NCI-H510A (cell line): ENCODE measurements at places on chromosomes 3 and 15.

GRCh38 chr3:78894787-78895186 lies 873.0 kb downstream of the ROBO1 start:
- DNase-seq, result no peak

GRCh38 chr15:78363381-78363734 lies 23.2 kb downstream of the CRABP1 start:
- no peak for DNase-seq

GRCh38 chr3:167626490-167626889 lies 27.3 kb downstream of the WDR49 start:
- DNase-seq, result no peak

GRCh38 chr3:12486916-12487315 lies 2.6 kb downstream of the TSEN2 start:
- no peak for DNase-seq

- no peak for DNase-seq
These were observed 40.9 kb upstream of the FBXL22 start for GRCh38 chr15:63556246-63556645.

DNA sequence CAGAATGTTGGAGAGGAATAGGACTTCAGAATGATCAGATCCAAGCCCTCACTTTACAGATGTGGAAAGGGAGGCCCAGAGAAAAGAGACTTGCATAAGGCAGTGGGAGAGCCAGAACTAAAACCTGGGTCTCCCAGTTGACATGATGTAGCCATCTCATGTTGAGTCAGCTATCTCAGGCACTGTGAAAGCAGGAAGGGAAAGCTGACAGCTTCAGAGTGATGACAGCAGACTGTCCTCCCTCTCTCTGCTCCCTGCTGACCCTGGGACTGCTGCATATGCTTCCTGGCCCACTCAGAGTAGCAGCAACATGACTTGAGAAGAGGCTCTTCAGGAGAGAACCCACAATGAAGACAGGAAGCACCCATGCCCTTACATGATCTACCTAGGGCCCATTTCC lies 14.7 kb downstream of the FHIT start:
- no peak for DNase-seq

DNA sequence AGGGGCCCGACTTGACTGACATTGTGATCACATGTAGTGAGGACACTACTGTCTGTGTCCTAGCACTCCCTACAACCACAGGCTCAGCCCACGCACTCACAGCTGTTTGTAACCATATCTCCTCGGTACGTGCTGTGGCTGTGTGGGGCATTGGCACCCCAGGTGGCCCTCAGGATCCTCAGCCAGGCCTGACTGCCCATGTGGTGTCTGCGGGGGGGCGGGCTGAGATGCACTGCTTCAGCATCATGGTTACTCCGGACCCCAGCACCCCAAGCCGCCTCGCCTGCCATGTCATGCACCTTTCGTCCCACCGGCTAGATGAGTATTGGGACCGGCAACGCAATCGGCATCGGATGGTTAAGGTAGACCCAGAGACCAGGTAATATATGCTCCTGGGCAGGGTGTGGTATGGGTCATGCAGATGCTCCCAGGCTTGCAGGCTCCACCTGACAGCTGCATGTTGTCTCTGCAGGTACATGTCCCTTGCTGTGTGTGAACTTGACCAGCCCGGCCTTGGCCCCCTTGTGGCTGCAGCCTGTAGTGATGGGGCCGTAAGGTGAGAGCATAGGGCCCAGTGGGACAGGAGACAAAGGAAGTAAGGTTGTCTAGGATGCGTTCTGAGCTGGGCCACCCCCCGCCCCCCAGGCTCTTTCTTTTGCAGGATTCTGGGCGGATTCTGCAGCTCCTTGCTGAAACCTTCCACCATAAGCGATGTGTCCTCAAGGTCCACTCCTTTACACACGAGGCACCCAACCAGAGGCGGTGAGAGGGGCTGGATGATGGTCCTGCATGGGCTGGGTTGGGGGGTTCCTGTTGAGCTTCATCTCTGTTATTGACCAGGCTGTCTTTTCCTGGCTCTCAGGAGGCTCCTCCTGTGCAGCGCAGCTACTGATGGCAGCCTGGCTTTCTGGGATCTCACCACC lies 4.4 kb downstream of the DALRD3 start:
- no peak for DNase-seq

GRCh38 chr3:161560008-161560637 lies 63.5 kb downstream of the OTOL1 start:
- DNase-seq, result peak; percentile 1

DNA sequence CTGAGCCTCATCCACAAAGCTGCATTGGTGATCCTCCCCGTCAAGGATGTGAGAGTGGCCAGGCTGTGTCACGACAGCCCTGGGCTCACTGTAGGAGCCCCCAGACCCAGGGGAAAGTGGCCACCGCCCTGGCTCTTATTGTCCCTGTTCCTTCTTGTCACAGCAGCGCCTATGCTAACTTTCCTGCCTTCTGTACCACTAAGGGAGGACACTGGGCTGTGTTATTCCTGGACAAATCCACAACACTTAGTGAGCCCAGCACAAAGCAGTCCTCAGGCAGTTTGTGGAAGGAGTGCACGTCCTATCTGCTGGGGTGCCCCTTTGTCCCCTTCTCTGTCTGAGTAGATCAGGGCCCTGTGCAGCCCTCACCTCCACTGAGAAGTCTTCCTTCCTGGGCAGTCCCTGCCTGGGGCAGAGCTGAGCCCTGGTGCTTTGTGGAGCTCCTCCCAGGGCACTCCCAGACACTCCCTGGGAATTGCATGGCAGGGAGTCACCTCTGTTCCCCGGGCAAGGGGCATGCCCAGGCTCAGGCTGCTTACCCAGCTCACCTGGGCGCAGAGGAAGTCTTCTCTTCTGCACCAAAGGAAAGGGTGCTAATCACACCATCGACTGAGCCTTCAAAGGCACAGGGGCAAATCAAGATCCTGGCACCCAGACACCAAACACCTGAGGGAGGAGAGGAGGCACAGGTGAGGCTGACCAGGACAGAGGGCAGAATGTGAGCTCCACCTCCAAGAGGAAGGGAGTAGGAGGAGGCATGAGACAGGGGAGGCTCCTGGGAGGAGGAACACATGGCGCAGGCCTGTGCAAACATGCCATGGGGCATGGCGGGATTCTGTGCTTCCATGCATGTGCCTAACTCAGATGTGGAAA lies 138.7 kb downstream of the KLF13 start:
- no peak for DNase-seq

DNA sequence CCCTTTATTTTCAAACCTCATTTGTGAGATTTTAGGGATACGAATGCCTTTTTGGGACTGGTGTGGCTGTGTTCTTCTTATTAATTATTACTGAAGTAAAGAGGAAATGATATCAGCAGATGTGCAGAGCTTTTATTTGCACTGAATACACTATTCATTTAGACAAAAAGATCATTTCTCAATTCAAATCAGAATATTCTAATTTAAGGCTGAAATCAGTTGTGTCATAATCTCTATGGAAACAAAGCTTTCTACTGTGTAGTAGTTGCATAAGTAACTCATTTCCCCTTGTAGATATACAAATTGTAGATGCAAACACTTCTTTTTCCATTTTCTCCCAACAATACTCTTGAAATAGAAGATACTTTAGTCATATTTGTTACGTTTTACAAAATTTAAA lies 56.0 kb downstream of the PDE8A start:
- DNase-seq, result no peak

- no peak for DNase-seq
These were observed 231.1 kb upstream of the TRIM42 start for GRCh38 chr3:140446734-140447133.

- DNase-seq, result no peak
These were observed 4.2 kb upstream of the NUP210 start for GRCh38 chr3:13424141-13424844.

GRCh38 chr3:155362808-155363689 lies 69.6 kb upstream of the STRIT1 start:
- no peak for DNase-seq

GRCh38 chr3:181358562-181358961 lies 353.2 kb upstream of the SOX2 start:
- no peak for DNase-seq

GRCh38 chr3:115127208-115127607 lies 19.9 kb downstream of the ZBTB20 start:
- DNase-seq, result no peak

DNA sequence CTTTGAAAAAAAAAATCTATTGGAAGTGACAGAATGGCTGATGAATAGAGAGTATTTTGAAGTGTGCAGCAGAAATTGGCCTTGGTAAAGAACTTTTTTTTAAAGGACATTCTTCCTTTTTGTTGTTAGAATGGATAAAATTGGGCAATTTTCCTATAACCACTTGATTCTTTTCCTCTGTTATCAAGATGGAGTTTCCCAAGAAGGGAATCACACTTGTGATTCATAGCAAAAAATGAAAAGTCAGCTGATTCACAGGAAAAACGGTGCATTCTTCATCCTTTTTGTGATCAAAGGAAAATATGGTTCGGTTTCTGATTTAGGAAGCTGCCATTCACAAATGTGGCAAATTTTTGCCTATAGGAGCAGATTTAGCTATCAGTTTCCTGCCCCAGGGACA lies 486.8 kb downstream of the GBE1 start:
- DNase-seq, result no peak

- DNase-seq, result no peak
These were observed 127.9 kb upstream of the PFN2 start for GRCh38 chr3:150098621-150099020.

DNA sequence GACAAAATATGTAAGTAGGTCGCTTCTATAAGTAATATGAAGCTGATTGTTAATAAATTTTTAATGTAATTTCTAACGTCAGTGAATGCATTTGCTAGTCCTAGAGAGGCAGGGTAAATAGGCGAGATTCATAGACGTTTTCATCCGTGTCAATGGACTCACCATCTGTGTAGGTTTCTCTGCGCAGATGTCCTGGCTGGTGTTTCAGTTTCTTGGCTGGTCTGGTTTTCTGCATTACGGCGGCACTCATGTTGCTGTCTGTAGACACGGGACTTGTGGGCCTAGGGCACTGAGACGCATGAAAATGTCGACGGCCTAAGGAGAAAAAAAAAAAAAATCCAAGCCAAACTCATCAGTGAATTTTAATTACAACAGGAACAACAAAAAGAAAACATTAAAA lies 1153.3 kb downstream of the ROBO1 start:
- DNase-seq, result no peak

- no peak for DNase-seq
These were observed 7.9 kb upstream of the KCNMB3 start for GRCh38 chr3:179258820-179259219.

GRCh38 chr15:69897471-69898237 lies 200.1 kb downstream of the TLE3 start:
- DNase-seq, result no peak

DNA sequence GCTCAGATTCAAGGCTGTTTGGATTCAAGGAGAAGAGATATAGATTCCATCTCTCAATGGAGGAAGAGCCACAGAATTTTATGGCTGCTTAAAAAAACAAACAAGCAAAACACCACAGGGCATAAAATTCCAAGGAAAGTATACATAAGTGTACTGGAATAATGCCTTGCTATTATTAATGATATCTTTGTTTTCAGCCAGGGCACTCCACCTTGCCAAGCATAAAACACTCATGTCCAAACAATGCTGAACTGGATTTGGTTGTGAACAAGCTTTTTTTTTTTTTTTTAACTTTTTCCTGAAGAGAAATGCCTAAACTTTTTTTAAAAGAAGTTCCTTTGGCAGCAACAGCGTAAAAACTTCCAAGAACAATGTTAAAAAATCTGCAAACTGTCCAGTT lies 4.8 kb upstream of the CLSTN2 start:
- DNase-seq, result no peak

DNA sequence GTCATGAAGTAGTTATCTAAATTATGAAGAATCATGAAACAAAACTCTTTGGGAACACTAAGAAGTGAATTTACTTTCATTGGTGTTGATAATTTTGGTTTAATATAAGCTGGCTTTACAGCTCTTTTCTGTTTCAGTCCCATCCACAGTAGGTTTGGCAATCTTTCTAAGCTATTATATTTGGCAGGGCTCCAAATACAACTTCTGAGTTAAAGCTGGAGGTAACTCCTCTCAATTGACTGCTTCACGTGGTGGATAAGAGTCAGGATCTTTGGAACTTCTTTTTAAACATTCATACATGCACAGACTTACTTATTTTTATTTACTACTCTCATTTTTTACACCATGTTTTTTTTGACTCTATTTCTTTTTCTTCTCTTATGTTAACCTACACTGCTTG lies 106.5 kb upstream of the EPHA3 start:
- DNase-seq, result no peak

GRCh38 chr15:63805993-63806980 lies 27.5 kb downstream of the HERC1 start:
- DNase-seq, result no peak

DNA sequence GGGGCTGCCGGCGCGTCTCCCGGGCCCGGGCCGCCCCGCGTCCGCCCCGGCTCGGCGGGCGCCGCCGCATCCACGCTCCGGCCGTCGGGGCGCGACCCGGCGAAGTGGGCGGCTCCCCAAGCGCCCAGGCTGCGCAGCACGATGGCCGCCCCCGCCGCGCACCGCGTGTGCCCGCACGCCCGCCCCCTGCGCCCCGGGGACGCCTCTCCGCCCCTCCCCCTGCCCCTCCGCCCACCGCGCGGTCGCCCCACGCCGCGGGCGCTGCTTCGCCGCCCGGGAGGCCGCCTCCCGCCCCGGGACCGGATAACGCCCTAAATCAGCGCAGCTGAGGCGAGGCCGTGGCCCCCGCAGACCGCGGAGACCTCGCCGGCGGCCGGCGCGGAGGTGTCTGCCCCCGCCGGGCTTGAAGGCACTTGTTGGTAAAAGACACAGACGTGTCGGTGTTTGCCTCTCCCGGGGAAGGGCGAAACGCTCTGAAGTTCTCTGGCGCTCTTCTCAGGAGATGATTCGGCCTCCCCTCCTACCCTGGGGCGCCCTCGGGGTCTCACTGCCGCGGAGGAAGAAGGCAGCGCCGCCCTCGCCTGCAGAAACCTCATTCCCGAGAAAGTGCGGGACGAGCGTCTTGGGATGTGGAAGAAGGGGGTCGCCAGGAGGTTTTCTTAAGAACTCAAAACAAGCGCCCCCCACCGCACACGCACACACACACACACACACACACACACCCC lies at the start of gene BNC1:
TSS of gene BNC1 (minus strand) at position 106 of the 725 bp plus-strand sequence. CDS start at position 70, 36 bp downstream.
- no peak for DNase-seq

DNA sequence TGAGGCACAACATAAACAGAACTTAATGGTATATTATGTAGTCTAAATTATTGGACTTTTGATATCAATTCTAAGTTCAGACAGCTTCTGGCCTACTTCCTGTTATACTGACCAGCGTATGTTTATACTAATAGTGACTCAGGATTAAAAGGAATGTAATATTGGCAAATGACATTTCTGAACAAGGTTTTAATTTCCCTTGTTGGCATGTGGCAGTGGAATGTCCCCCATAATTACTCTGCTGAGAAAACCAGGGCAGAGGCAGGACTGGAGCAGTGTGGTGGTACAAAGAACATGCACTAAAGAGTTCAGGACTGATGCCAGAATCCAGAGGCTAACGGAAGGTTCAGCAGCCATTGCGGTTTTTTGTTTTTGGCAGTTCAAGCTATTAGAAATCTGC lies 184.0 kb downstream of the KCNAB1 start:
- no peak for DNase-seq

- peak; percentile 18 for DNase-seq
These were observed 127.4 kb upstream of the ABHD17C start for GRCh38 chr15:80567721-80568157.

GRCh38 chr15:60720493-60721256 lies 241.7 kb upstream of the ICE2 start:
- no peak for DNase-seq
